Suppressor macrophage (primary cell): ENCODE measurements at places on chromosomes 5 and 9.
A peak's percentile ranks its signal among the peaks of the same experiment; 100 is the strongest.

DNA sequence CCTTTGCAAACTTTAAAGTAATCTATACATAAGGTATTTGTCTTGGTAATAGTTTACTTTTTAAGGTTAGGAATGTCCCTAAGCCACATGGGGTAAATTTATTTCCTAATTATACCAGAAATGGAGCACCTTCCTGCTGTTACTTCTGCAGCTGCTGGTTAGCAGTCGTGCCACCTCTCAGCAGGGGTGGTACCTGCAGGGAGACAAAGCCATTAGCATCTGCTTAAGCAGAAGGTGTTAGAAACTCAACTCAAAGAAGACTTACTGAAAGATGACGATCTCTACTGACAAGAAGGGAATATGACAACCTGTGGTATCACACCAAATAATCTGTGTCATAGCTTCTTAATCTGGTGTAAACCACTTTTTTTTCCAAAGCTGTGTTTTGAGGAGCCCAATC is 173.7 kb downstream of the BRINP1 start:
- DNase-seq = no peak

DNA sequence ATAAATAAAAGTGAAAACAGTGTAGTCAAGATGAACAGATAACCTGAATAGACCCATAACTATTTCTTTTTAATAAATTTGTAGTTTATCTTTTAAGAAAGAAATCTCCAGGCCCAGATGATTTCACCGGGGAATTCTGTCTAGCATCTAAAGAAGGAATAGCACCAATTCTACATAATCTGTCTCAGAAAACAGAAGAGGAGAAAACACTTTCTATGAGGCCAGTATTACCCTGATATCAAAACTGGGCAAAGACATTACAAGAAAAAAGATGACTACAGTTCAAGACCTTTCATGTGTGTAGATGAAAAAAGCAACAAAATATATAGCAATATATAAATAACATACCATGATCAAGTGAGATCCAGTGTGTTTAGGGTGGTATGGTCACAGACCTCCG is 31.4 kb downstream of the TTC23L start:
- DNase-seq = no peak

DNA sequence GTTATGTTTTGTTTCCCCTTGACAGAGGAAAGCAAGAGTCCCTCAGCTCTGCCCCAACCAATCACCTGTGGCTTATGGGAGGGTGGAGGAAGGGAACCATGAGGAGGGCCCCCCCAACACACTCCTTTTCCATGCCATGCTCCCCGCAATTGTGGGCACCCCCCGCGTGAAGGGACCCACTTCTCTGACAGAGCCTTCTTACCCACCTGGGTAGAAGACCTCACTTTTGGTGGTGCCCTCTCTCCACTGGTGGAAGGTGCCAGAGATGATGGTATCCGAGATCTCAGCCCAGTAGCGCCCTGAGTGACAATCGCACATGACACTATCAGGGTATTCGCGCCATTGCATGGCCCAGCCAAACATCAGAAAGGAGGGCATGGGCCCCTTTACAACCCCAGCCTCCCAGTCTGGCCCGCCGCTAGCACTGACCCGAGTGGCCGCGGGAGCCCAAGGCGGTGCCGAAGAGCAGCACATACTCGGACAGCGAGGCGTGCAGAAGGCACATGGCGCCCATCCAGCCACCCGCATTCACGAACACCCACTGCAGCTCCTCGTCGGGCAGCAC is 714 bp downstream of the SIGMAR1 start:
- DNase-seq = no peak

DNA sequence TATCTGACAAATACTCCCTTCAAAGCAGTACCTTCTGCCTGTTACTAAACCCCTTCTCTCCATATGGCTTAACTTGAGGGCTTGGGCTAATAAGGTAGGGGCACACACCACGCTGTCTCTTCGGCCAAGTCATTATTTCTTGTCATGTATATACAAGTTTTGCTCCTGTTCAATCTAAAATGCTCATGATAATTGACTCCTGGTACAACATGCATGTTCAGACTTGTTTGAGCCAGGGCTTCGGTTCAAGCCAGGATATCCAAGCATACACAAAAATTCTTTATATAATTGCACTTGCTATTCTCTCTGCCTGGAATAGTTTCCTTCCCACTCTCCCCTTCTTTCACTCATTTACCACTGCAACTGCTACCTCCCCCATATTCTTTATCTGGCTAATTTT is 756.0 kb upstream of the C9orf72 start:
- DNase-seq = no peak

DNA sequence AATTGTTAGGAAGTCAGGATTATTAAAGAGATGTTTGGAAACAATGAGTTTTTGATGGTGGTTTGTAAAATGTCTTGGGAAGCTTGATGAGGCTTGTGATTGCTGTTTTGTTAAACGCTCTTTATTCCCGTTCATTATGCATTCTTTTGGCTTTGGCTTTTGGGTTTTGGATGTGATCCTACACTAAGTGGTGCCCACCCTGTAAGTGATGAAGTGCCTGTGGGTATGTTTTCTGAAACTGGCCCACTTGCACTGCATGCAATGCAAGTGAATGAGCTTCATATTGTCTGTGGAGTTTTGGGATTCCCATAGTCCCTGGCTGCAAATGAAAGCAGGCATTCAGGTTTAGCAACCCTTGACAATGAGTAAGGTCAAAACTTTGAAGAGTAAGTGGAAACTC is 1035.5 kb upstream of the WWC1 start:
- no peak for DNase-seq

GRCh38 chr9:112325127-112325526 is 8.3 kb downstream of the PTBP3 start:
- no peak for DNase-seq

GRCh38 chr9:127283917-127284497 is 19.4 kb downstream of the GARNL3 start:
- DNase-seq = peak; percentile 40
